Kidney glomerular epithelial cell (primary cell): ENCODE measurements at places on chromosomes 1 and 21.

DNA sequence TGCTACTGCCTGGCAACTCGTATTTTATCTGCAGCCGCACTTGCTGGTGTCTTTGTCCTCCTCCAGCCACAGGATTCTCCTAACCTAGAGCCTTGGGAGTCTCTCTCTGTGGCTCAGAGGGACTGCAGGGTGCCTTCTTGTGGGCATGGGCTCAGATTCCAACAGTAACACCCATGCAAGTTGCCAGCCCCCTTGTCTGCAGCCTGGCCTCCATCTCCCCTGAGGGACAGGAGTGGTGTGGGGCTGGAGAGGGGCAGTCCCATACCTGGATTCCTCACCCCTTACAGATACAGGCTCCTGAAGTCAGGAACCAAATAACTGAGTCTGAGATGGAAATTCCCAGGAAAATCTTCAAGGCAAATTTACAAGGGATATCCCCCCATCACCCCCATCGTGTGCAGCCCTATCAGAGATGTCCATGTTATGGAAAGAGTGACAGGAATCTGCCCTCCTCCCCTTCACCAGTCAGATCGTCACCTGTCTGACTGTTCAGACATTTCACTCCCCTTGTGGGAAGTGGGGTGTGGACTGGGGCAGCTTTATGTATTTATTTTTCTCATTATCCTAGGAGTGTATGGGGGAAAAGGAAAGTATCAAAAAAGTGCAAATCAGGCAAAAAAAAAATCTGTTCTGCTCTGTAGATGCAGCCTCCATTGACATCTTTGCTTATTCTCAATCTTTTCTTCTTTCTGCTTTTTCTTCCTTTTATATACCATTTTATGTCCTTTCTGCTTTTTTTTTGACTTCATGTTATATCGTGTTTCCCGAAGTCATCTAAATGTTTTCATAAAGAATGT is 70.8 kb downstream of the MAN1C1 start:
- no peak for DNase-seq

- DNase-seq: no peak
Observed at GRCh38 chr1:184219883-184220282, 166.9 kb upstream of the C1orf21 start.

DNA sequence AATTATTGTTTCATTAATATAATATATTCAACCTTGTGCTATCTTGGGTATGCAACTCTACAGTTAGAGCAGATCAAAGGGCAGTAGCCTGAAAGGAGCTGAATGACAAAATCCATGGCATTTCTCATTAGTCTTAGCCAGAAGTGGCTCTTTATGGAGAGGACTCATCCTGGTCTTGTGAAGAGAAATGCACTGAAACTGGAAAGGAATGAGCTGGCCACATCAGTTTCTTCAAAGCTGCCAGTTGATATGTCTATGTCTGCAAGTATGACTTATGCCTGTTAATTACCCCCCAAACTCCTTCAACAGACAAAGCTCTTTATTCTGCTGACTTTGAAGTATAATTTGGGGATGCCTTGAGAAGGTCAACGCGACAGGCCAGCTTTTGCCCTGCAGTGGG is 119.0 kb upstream of the UBE2U start:
- no peak for DNase-seq

- DNase-seq: peak; percentile 7
Observed at GRCh38 chr1:77834771-77835334, 53.6 kb upstream of the NEXN start.

- DNase-seq: peak; percentile 44
Observed at GRCh38 chr1:4267381-4268261, 367.5 kb upstream of the C1orf174 start.

DNA sequence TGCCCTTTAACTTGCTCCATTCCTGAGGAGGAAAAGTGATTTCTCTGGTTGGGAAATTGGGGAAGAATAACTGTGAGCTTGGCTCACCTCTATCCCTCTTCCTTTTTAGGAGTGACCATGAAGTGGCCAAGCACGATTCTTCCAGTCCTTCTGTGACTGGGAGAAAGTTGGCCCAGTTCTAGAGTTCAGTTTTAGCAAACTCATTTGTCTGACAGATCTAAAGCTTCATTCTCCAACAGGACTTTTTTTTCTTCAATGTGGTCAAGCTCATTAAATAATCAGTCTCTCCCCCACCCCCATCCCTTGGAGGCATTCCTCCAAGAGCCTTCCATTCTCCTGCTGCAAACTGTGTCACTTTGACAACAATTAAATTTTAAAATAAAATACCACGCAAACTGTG is 6.4 kb upstream of the AGL start:
- no peak for DNase-seq

- DNase-seq: no peak
Observed at GRCh38 chr1:225998560-225999226, 450 bp downstream of the SDE2 start.

DNA sequence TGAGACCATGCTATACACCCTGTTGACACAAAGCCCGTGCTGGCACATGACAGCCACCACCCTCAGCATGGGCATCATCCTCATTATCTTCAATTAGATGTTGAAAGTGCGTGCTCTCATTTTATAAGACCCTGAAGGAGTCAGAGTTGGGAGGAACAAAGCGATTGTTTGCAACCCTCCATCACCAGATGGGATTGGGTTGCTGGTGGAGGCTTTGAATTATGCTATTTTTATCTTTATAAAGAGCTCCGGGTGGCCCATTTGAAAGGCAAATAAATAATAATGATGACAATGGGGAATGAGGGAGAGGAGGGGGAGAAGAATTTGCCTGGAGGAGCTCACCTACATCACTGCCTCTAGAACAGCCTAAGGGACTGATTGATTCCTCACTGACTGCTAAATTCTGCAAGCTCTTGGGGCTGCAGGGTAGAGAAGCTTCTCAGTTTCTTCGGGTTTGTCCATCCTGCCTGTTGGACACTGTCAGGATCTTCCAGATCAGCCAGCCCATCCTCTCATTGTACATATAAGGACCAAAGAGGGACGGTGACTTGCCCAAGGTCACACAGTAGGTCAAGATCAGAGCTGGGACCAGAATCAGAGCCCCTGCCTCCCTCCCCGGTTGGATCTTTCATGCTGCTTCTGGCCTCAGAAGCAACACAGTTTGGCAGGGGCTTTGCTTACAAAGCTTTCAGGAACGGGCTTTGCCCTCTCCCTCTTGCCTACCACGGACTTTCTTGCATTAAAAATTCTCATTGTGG is 130.9 kb upstream of the ZBTB40 start:
- DNase-seq: no peak

DNA sequence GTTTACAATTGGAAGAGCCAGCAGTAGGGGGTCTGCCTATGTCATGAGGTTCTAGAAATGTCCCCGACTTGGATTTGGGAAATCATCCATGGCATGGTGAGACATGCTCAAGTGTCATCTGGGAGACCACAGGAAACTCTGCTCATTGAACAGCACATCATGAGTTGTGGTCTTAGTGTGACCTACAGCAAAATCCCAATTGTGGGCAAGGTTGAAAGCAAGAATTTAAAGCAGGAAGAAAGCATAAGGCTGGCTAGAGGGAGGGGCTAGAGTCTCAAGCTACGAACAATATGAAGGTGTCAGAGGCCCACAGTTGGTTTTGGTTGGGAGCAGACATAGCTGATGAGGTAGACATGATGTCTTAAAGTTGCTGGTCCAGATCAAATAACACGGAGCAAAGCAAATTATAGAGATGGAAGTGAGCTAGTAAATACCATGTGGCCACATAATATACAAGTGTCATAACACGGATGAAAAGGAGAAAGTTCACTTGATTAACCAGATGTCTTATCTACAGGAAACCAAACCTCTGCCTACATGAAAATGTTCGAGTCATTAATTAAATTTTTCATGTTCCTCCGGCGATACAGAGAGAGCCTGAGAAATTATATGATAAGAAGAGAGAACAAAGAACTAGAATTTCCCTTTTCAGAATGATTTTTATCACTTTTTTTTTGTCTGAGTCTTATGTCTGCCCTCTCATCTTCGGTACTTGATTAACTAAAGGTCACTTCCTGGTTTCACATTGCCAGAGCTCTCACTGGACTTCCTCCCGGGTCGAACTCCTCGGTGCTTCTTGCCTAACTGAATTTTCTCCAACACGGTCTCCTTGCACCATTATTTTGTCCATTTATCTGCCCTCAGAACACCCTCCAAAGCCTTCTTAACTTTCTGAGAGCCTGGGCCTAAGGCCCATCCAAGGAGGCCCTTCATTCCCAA is 67.5 kb upstream of the DUSP10 start:
- no peak for DNase-seq
